Cardiac muscle cell (in vitro differentiated cells and primary cell): ENCODE measurements at places on chromosomes 3 and 15. TPM values are rescaled to one million over a fixed set of nuclear protein-coding genes. Genes with fewer than 3 reads are reported as not detected.
A peak's percentile ranks its signal among the peaks of the same experiment; 100 is the strongest.

GRM7 gene
- total RNA-seq: 1.1 and 1.7 TPM in 2 replicates

DNA sequence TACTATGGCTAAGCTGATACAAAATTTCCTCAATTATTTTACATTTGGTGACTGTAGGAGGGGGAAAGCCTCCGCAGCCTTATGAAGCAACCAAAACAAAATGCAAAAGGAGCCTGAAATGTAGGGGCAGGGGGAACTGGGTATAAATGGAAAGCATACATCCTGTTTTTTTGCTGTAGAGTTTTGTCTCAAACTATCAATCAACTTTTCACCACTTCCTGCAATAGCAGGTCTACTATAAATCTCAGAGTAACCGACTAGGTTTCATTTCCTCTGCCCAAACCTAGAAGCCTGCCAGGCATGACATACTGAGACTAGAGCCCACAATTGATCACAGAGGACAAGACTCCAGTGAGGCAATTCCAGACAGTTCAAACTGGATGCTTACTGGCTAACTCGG lies 91.3 kb downstream of the SHQ1 start:
- no peak for DNase-seq
- no peaks in the 10 kb centered on the region for H3K36me3 ChIP-seq
- H3K4me3 ChIP-seq: no peak overlapping the region
- H3K27ac ChIP-seq: no peak overlapping the region

EPHB1 gene
- 0.45 and 0.56 TPM in 2 replicates for total RNA-seq

MITF gene
- 57.3 and 99.9 TPM in 2 replicates for total RNA-seq

GRCh38 chr3:154310840-154311239 lies 13.4 kb downstream of the DHX36 start:
- no peak for DNase-seq
- H3K4me1 ChIP-seq: no peaks in the 10 kb centered on the region
- no peaks in the 10 kb centered on the region for H3K27me3 ChIP-seq

GRCh38 chr3:89577637-89578530 lies 470.5 kb downstream of the EPHA3 start:
- H3K4me1 ChIP-seq: no peaks in the 10 kb centered on the region
- no peaks in the 10 kb centered on the region for H3K36me3 ChIP-seq
- H3K27me3 ChIP-seq: peaks cover 45% of the 10 kb centered on the region
- DNase-seq: peak; percentile 10
- no peak overlapping the region for H3K4me3 ChIP-seq

DNA sequence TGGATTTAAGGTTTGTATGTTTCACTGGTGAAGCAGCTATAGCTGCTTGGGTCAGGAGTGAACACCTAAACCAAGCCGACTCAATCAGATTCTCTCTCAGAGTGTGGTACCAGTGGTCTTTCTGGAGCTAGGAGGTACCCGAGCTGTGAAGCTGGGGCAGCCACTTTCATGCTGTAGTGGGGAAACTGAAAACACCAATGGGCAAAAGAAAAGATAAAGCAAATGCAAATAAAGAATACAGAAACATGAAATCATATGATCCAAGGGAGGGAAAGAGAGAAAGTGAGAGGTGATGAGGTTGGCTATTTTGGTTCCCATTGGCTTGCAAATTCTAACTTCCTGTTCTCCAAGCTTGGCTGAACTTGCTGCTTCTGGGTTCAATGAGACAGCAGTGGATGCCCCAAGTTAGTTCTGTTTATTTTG lies 212.3 kb upstream of the CFAP20DC start:
- no peaks in the 10 kb centered on the region for H3K4me1 ChIP-seq
- no peak overlapping the region for H3K4me3 ChIP-seq
- H3K36me3 ChIP-seq: no peaks in the 10 kb centered on the region

GRCh38 chr3:117488983-117489382 lies 779.4 kb downstream of the TUSC7 start:
- no peaks in the 10 kb centered on the region for H3K27me3 ChIP-seq
- no peak for DNase-seq
- no peak overlapping the region for H3K27ac ChIP-seq
- H3K4me1 ChIP-seq: no peaks in the 10 kb centered on the region

- H3K4me1 ChIP-seq: peaks cover 8% of the 10 kb centered on the region
- peaks cover 11% of the 10 kb centered on the region for H3K36me3 ChIP-seq
- H3K4me3 ChIP-seq: peak overlapping the region; percentile 93
- DNase-seq: peak; percentile 18
Measured at GRCh38 chr3:48716508-48716981, 476 bp downstream of the IP6K2 start.

DNA sequence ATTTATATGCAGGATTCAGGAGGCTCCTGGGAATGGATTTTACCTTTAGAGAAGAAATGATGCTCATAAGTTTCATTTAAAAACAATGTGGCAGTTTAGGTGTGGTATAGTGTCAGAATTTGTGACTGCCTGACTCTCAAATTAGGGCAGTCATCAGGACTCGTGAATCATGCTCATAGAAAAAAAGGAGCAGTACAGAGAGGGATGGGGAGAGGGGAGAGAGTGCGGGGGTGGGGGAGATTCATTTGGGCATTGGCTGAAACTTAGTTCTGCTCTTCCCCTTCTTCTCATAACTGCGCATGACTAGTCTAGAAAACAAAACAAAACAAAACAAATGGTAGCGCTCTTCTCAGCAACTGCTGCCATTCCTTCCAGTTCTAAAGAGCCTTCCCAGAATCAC lies 44.3 kb downstream of the PRTG start:
- H3K27ac ChIP-seq: no peak overlapping the region
- H3K4me3 ChIP-seq: no peak overlapping the region
- H3K4me1 ChIP-seq: peaks cover 40% of the 10 kb centered on the region
- H3K27me3 ChIP-seq: no peaks in the 10 kb centered on the region
- H3K36me3 ChIP-seq: no peaks in the 10 kb centered on the region

GRCh38 chr3:112115806-112116383 lies 17.2 kb downstream of the GCSAM start:
- H3K27ac ChIP-seq: no peak overlapping the region
- no peak for DNase-seq
- peaks cover 6% of the 10 kb centered on the region for H3K36me3 ChIP-seq
- no peaks in the 10 kb centered on the region for H3K27me3 ChIP-seq
- H3K4me3 ChIP-seq: no peak overlapping the region

DNA sequence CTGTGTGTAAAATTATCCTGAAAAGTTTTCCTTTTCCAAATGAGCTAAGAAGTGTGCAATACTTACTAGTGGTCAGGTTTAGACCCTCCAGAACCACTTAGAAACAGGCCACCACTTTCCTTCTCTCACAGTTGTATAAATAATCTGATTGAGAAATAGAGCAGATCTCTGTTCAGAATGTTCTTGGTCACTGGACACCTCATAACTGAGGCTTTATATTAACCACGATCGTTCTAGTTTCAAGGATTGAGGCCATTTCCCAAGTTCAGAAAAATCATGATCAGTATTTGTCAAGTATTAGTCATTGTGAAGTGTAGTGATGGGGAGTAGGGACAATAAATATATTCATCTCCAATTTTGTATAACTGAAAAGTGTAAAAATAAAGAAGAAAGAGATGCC lies 1.0 kb upstream of the MAP3K13 start:
- no peaks in the 10 kb centered on the region for H3K36me3 ChIP-seq
- DNase-seq: no peak
- no peaks in the 10 kb centered on the region for H3K4me1 ChIP-seq

GRCh38 chr3:176505878-176506621 lies 691.2 kb downstream of the TBL1XR1 start:
- H3K36me3 ChIP-seq: no peaks in the 10 kb centered on the region
- no peak overlapping the region for H3K4me3 ChIP-seq
- H3K27ac ChIP-seq: no peak overlapping the region
- DNase-seq: no peak

- H3K4me3 ChIP-seq: no peak overlapping the region
- DNase-seq: no peak
- no peaks in the 10 kb centered on the region for H3K4me1 ChIP-seq
- no peaks in the 10 kb centered on the region for H3K36me3 ChIP-seq
- H3K27ac ChIP-seq: no peak overlapping the region
Measured at GRCh38 chr15:93942269-93942694, 289.1 kb upstream of the MCTP2 start.

- no peak overlapping the region for H3K4me3 ChIP-seq
- no peaks in the 10 kb centered on the region for H3K4me1 ChIP-seq
- no peaks in the 10 kb centered on the region for H3K27me3 ChIP-seq
- no peak overlapping the region for H3K27ac ChIP-seq
- DNase-seq: no peak
- no peaks in the 10 kb centered on the region for H3K36me3 ChIP-seq
Measured at GRCh38 chr3:31373681-31374080, 159.0 kb upstream of the STT3B start.

CORO2B gene
- total RNA-seq: 2.9 and 3.3 TPM in 2 replicates

DNA sequence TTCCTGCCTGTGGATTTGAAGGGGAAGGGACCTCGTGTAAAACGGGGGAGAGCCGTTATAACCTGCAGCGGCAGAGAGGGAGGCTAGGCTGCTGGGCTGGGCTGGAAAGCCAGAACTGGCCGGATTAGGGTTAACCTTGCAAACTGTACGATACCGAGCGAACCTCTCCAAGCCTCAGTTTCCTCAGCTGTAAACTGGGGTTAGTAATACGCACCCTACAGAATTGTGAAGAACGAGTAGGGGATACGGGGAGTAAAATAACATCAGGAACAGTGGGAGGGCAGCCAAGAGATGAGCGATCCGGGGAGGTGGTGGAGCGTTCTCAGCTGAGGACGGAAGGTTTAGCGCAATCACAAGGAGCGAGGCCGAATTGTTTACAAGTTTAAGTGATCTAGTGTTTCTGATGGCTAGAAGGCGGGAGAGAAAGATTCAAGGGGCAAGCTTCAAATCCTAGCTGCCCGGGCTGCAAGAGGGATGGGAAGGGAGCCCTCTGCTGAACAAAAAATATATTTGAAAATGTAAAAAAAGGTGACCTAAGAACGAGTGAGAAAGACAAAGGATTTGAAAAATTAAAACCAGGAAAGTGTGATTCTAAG lies 768 bp upstream of the SEMA5B start:
- no peaks in the 10 kb centered on the region for H3K36me3 ChIP-seq
- H3K4me1 ChIP-seq: peaks cover 7% of the 10 kb centered on the region
- no peak overlapping the region for H3K27ac ChIP-seq
- H3K4me3 ChIP-seq: peak overlapping the region; percentile 44
- peaks cover 37% of the 10 kb centered on the region for H3K27me3 ChIP-seq

DNA sequence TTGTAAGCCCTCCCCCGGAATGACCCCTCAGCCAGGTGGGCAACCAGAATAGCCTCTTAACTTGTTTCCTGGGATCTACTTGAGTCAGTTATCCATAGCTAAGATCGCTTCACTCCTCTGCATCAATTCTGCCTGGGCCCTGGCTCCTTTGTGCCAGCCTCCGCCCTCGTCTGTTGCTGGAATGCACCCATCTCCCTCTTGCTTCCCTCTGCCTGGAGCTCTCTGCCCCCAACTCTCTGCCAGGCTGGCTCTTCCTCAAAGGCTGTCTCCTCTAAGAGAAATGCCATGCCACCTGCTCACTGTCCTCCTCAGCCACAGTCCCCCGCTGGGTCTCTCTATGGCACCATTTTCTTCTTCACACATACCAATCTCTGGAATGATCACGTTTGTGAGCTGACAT lies 240.8 kb downstream of the ADAMTS17 start:
- no peak overlapping the region for H3K27ac ChIP-seq
- DNase-seq: no peak
- H3K36me3 ChIP-seq: no peaks in the 10 kb centered on the region

- no peak overlapping the region for H3K4me3 ChIP-seq
- no peaks in the 10 kb centered on the region for H3K36me3 ChIP-seq
- H3K4me1 ChIP-seq: peaks cover 10% of the 10 kb centered on the region
- H3K27ac ChIP-seq: no peak overlapping the region
Measured at GRCh38 chr3:62678841-62679240, 196.4 kb downstream of the CADPS start.

GRCh38 chr3:185744997-185745843 lies 79.6 kb downstream of the IGF2BP2 start:
- DNase-seq: peak; percentile 75
- H3K27me3 ChIP-seq: no peaks in the 10 kb centered on the region
- H3K4me3 ChIP-seq: no peak overlapping the region
- H3K4me1 ChIP-seq: peaks cover 27% of the 10 kb centered on the region
- H3K27ac ChIP-seq: peak overlapping the region; percentile 57
- no peaks in the 10 kb centered on the region for H3K36me3 ChIP-seq
